ENCODE measurements at places on chromosomes 3 and 15.

DNA sequence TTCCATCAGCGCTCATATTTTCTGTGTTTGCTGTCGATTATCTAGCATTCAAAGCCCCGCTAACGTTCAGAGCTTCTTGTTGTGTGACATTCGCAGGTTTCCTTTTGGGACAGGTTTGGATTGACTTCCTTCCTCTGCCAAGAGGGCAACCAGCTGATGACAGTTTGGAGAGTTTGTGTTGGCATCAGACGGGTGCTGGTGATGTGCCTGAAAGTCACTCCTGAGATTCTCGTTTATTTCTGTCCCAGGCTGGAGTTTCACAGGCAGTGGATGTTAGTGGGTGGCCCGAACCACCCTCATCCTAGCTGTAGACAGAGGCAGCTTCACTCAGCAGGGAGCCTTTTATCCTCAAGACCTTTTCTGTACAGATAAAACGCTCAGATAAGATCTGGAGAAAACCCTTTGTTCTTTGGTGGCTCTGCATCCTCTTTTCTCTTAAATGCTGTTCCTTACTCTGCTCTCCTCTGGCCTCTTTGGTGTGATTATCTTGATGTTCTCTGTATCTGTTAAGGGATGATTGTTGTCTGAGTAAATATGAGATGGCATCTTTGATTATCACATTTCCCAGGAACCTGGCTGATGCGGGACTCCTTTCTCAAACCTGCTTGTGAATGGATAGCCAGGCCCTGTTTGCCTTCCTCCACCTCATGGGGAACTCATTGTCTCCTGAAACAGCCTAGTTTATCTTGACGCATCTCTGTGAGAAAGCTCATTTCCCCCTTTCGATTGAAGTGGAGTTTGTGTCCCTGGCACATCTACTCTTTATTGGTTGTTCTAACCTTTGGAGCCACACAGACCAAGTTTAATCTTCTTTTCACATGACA lies 35.9 kb downstream of the CGNL1 start:
- no peak for DNase-seq

DNA sequence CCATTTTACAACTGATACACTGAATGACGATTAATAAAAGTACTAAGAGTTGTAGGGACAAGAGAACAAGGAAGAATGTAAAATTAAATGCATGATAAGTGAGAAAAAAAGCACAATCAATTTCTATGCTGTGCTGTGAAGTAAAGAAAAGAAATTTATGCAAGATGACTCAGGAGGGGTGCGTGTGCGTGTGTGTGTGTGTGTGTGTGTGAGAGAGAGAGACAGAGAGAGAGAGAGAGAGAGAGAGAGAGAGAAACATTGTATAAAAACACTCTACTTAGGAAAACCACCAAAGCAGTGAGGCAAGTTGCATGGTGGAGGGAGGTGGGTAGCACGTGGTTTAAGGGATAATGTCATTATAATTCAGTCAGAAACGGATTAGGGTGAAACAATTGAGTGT lies 580.8 kb upstream of the ALCAM start:
- DNase-seq = peak; percentile 30

GRCh38 chr3:141454906-141455602 lies 31.8 kb upstream of the RASA2 start:
- DNase-seq = peak; percentile 89

DNA sequence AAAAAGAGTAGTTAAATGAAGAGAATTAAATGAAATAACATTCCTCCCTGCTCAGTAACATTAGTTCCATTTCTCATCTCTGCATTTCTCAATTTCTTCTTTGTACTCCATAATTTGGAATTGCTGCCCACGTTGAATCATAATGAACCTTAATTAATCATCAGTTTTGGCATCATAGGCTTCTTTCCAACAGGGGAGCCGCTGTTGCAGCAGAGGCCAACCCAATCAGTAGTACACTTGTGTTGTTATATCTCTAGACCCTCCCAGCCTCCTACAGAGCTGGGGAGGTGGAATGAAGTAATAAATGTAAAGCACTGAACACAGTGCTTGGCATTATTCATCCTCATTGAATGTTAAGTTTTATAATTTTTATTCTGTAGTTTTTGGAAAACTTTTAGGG lies 240.7 kb downstream of the CHST2 start:
- no peak for DNase-seq

DNA sequence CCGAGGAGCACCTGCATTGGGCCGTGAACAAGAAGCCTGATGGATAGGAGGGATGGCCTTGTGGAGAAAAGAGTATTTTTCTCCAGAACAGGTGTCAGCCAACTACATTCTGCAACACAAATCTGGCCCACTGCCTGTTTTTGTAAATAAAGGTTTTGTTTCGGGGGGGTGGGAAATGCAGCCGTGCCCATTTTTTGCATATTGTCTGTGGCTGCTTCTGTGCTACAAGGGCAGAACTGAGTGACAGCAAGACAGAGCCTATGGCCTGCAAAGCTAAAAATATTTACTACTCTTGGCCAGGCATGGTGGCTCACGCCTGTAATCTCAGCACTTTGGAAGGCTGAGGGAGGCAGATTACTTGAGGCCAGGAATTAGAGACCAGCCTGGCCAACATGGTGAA lies 95.9 kb upstream of the AKAP13 start:
- DNase-seq = no peak

GRCh38 chr15:57097246-57097645 lies 178.8 kb downstream of the TCF12 start:
- no peak for DNase-seq

GRCh38 chr15:72319360-72319984 lies 485 bp downstream of the CELF6 start:
- DNase-seq = peak; percentile 49

DNA sequence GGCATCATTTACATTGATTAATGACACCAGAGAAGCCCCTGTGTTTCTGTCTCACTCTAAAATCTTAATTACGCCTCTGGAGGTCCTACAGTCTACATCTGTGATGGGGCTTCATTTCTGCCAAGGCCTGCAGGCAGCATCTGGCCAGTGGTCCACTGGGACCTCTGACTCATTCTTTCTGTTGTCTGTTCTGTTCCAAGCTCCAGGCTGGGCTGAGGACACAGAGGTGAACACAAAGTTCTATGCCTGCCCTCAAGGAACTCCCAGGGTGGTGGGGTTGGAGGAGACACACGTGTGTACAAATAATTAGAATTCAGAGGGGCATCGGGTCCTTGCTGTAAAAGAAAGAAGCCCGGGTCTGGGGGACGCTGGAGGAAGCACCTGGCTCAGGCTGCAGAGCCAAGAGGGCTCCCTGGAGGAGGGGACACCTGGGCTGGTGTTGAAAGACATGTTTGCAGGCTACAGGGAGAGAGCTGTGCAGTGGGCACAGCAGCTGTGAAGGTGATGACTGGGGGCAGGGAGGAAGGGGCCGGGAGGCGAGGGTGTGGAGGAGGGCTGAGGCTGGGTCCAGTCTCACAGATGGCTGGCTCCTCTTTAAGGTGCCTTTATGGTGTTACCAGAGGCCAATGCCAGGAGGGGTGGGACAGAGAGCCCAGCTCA lies 103.3 kb upstream of the PRR23E start:
- DNase-seq = peak; percentile 62

- DNase-seq = peak; percentile 77
These were observed 205.2 kb downstream of the RBMS3 start for GRCh38 chr3:29486096-29486495.

DNA sequence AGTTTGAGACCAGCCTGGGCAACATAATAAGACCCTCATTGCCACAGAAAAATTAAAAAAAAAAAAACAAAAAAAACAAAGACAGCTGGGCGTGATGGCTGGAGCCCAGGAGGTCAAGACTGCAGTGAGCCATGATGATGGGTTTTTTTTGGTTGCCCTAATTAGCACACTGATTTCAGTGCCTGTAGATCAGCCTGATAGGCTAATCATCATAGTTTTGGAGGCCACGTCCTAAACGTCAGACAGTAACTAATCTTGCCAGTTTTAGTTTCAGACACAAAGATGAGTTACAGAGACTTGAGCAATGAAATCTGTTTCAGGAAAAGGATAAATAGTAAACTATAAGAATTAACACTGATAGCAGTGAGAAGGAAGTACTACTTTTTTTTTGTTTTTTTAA lies 55.4 kb downstream of the LRCH3 start:
- no peak for DNase-seq

- DNase-seq = no peak
These were observed 11.9 kb downstream of the ZNF660 start for GRCh38 chr3:44596621-44597020.

- DNase-seq = no peak
These were observed 17.2 kb upstream of the SPG21 start for GRCh38 chr15:65006876-65007275.

- DNase-seq = no peak
These were observed 194.8 kb upstream of the RGMA start for GRCh38 chr15:93283854-93284253.

DNA sequence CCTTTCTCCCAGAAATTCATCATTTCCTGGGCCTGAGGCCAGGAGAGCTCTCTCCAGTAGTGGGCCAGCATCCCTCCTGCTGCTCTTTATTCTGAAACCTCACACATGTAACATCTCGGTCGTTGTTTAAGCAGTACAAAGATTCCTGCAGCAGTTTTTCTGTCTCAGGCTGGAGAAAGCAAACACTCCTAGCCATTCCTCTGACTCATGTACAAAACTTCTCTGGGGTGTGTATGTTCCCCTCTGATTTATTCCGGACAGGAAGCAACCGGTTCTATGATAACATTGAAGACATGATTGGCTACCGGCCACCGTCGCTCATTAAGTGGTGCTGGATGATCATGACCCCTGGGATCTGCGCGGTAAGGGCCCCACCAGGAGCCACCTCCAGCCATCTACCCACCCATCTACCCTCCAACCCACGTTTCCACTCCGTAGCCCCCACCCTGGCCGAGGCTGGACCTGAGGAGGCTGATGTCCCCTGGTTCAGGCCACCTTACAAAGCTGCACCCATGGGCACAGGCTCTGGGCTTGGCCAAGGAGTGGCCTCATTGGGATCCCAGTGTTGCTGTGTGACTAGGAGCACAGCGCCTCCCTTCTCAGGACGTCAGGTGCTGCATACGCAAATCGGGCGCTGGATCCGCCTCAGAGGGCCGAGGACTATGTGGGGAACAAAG lies 58.6 kb upstream of the SLC6A1 start:
- peak; percentile 65 for DNase-seq

DNA sequence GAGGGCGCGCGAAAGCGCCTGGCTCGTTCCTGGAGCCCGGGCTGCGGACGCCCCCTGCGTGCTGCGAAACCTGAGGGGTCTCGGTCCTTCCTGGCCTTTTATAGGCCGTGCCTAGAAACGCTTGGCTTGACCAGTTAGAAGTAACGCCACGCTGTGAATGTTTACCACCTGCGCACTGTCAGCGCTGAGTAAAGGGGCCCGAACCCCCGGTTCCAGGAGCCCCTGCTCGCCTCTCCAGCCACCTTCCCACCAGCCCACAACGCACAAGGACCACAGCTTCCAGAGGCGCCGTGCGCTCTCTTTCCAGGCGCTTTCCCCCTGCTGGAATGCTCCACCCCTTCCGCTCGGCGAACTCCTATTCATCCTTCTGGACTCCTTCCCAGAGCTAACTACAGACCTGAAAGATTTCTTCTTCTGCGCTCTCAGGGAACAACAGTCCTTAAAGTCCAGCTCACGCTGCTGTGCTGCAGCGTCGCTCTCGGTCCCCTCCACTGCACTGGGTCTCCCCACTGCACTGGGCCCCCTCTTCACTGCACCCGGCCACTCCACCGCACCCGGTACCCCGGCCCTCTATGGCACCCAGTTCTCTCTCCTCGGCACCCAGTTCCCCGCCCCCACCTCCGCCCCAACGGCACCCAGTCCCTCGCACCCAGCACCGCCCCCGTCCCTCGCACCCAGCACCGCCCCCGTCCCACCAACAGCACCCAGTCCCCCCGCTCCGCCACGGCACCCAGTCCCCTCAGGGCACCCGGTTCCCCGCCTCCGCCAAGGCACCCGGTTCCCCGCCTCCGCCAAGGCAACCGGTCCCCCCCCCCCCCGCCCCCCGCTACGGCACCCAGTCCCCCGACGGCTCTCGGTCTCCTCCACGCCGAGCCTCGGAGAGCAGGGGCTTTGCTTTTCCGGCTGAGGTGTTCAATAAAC lies 69.8 kb downstream of the SQOR start:
- DNase-seq = peak; percentile 44

- DNase-seq = no peak
These were observed 130.1 kb downstream of the TAFA4 start for GRCh38 chr3:68802111-68802870.

GRCh38 chr3:89380016-89380415 lies 272.6 kb downstream of the EPHA3 start:
- peak; percentile 66 for DNase-seq

- DNase-seq = no peak
These were observed 53.9 kb downstream of the TOP2B start for GRCh38 chr3:25610779-25611178.

DNA sequence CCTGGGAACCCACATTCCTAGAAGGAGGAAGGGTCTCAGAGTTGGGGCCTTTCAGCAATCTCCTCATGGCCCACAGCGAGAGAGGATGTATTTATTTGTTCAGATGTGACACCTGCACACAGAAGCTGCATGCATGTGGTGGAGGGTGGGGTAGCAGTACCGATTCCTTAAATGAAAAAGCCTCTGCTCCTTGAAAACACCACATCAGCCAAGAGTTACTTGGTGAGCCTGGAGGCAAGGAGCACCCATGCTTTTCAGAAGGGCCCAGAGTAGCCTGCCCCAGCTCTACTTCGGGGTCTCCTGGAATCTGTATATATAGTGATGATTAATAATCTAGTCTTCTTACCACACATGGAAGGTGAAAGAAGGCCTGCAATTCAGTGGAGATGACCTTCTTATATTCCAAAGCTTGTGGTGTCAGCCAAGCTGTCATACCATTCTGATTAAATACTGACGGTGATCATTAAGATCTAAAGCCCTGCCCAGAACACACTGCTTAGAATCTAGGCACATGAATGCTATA lies 33.5 kb downstream of the SEMA6D start:
- DNase-seq = no peak

DNA sequence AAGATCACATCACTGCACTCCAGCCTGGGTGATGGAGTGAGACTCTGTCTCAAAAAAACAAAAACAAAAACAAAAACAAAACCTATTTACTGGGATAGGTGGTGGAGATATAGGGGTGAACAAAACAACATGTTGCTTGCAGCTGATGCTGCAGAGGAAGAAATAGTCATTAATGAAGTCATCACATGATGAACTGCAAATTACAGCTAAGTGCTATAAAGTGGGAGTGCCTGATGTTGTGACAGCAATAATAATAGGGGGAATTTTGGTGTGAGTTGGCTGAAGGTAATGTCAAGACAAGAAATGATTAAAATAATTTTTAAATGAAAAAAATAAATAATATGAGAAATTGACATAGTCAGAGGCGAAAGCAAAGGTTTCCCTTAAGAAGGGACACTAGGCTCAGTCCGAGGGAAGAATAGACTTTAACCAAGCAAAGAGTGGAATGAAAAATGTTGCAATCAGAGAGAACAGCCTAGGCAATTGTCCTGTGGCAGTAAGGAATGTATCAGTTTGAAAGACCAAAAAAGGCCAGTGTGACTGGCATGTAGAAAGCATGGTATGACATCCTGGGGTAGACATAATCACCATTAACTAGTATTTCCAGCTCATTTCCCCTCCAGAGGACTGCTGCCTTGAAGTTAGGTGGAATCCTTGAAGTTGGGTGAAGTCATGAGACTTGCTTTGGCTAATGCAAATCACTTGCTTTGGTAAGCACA lies 14.7 kb upstream of the PIK3CB start:
- DNase-seq = no peak

All from choroid plexus epithelial cell (primary cell).